ENCODE measurements at places on chromosomes 16 and 17.

GRCh38 chr16:53446090-53446489 lies 11.8 kb downstream of the RBL2 start:
- DNase-seq = no peak

DNA sequence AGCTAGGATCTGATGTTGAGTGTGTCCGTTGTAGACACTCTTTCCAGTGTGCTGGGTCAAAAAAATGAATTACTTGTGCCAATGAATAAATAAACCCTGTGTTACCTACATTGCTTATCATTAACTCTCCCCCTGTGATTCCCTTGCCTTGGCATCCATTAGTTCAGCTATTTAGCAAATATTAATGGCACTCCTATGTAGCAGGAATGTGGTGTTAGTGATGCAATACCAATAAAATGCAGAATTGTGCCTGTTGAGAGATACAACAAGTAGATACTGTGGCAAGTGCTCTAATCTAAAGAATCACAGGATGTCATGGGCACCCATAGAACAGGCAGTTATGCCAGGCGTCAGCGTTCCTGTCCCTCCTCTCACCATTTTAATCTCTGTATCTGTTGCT lies 343.2 kb downstream of the PMP22 start:
- no peak for DNase-seq

- no peak for DNase-seq
These were observed 20.4 kb upstream of the KDM8 start for GRCh38 chr16:27182906-27183405.

DNA sequence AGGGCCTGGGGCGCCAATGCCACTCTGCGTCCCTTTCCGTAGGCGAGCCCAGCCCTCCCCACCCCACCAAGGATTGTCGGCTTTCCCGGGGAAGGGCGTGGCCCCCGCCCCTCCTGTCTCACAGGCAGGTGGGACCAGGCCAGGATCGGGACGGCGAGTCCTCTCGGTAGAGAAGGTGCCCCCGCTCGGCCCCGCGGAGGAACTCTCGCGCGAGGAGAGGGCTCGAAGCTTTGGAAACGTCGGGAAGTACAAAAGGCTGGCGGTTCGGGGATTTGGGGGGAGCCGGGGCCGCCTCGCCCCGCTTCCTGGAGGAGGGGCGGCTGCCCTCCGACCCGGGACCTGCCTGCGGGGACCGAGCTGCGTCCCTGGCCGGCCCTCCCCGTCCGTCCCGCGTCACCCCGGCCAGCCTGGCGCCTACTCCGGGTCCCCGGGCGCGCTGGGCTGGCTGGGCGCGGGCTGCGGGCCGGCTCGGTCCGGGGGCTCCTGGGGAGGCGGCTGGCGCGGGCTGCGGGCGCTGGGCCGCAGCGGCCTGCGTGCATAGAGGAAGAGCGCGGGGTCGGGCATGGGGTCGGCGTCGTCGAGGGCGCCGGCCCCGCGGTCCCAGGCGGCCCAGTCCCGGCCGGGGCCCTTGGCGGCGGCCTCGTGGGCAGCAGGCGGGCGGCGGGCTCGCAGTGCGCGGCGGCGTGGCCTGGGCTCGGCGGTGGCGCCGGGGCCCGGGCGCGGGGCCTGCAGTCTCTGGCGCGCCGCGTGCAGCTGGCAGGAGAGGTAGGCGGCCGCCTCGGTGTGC lies 12.6 kb upstream of the CLUH start:
- no peak for DNase-seq

DNA sequence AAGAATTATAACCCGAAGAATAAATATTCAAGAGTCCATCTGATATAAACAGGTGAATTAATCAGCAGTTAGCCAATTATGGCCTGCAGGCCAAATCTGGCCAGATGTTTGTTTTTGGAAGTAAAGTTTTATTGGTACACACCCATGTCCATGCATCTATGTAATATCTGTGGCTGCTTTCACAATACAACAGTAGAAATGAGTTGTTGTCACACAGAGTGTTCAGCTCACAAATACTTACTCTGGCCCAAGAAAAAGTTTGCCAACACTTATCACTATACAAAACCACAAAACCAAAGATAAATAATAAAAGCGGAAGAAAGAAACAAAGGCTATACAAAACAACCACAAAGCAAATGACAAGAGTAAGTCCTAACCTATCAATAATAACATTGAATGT lies 109.4 kb downstream of the CDYL2 start:
- DNase-seq = no peak

GRCh38 chr16:88477631-88478519 lies 24.8 kb downstream of the ZFPM1 start:
- no peak for DNase-seq

DNA sequence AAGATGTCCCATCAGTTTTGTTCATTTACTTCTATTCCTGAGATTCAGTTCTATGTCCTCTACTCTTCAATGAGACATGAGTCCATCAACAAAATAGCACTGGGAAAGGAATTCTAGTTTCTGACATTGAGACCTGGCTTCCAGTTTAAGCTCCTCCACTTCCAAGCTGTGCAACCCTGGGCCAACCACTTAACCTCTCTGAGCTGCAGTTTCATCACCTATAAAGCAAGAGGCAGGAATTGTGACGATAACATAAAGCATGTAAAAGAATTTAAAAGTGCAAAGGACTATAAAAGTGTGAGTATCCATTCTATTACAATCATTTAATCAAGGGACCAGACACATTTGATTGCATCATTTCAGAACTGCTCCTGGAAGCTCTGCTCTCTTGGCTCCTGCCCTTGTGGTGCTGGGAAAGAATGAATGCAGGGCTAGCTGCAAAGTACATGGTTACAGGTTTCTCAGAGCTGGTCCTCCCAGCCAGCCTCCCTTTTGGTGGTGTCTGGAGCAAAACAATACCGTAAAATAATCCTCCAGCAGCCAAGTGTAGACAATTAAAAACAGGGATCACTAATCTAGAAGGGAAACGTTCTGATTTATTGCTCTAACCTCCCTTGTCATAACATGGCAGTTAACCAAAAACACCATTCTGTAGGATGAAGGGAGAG lies 113.9 kb downstream of the VPS53 start:
- no peak for DNase-seq

GRCh38 chr17:63686138-63686685 lies 13.7 kb downstream of the LIMD2 start:
- DNase-seq = no peak

DNA sequence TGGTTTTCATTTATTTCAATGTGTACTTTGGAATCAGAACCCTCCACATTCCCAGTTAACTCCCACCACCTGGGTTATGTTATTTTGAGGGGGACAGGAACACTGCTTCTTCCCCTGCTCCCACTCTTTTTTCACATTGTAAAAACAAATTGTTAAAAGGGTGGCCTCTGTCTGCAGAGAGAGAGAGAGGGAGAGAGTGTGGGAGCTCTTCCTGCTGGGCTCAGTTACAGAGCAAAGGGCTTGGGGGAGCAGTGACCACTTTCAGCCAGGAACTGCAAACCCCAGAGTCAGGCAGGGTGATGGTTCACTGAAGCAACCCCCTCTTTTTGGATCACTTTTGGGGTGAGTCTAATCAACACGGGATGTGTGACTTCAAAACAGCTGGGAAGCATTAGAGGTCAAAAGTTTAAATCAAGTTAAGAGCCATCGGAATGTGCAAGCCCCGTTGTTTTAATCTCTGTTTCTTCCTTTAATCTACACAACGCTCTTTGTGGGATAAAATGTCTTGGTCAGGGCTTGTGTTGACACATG lies 577.0 kb upstream of the CDH11 start:
- no peak for DNase-seq

GRCh38 chr17:4506175-4506813 lies 7.6 kb downstream of the SPNS2 start:
- no peak for DNase-seq

- no peak for DNase-seq
These were observed 8.5 kb upstream of the CRHR1 start for GRCh38 chr17:45775576-45776011.

GRCh38 chr17:28729950-28730330 lies 1.4 kb downstream of the NEK8 start:
- DNase-seq = no peak
